ENCODE measurements at places on chromosomes 5 and 9. TPM values are rescaled to one million over a fixed set of nuclear protein-coding genes. Genes with fewer than 3 reads are reported as not detected.
A peak's percentile ranks its signal among the peaks of the same experiment; 100 is the strongest.

Gene PCDHGB1
- 8.9 TPM for total RNA-seq

- peak; percentile 68 for DNase-seq
These were observed 3.7 kb upstream of the SLC9A3 start for GRCh38 chr5:527646-528628.

DNA sequence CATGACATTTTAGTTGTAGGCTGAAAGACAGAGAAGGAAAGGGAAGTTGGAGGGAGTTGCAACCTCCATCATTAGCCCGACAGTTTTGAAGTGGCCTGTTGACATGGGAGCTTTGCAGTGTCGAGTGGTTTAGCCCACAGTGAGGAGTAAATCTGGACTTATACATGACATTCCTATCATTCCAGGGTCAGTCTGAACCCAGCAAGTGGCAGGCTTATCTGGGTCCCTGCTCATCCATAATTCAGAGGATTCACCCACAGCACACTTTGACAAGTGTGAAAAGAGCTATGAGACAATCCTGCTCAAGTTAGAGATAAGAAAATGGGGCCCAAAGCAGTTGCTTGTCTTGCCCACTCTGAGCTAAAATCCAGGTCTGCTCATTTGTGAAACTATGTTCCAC is 8.4 kb upstream of the TNC start:
- no peak for DNase-seq

DNA sequence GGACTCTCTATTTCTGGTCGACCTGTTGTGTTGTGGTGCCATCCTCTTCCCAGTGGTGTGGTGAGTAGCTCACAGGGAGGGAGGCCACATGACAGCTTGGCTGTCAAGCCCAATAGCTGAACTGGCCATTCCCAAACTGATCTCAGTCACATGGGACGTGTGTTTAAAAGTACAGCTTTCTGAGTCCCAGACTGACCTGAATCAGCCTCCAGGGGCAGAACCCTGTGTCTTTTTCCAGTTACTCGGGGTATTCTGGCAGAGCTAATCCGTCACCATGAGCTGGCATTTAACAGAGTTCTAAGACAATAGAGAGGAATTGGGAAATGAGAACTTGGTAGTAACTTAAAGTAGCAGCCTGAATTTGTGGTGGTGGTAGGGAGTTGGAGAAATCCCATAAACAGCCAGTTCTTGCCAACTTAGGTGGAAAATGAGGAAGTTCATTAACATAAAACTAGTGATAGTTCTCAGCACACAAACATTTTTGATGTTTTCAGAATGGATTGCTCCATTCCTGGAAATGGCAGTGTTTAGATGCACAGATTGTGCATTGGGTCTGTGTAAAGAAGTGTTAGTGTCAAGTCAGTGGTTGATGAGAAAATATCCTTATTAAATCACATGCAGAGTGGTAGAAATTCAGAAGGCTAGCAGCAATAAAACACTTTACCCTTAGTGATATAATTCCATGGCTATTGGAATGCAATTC is 50.9 kb downstream of the GPR107 start:
- DNase-seq: no peak

DNA sequence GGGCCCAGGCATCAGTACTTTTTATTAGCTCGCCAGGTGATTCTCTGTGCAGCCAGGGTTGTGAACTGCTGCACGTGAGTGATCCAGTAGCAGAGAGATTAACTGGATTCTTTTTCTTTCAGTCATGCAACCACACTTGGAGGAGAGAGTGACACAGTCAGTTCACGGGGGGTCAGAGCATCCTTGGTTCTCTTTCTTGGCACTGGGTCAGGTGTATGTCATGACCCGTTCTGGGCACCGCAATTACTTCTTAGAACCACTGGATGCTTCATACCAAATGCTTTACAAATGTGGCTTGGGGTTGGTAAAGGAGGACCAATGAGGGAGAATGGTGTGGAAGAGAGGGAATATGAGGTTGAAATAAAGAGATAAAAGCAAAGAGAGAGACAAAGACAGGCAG is 368.7 kb downstream of the MLLT3 start:
- no peak for DNase-seq

DNA sequence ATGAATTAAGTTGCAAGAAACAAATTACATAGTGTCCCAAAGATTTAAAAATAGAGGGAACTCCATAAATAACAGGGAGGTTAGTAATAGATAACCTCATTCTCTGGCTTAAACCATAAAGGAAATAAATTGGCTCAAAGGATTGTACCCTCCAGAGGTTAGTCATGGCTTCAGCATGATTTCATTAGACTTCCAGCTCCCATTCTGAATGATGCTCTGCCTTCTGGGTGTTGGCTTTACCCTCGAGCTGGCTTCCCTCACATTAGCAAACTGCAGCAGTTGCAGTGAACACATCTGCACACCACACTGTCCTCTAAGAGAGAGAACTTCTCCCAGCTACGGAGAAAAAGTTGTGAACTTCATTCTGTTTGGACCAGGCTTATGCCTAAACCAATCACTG is 70.4 kb downstream of the RGS7BP start:
- DNase-seq: no peak

DNA sequence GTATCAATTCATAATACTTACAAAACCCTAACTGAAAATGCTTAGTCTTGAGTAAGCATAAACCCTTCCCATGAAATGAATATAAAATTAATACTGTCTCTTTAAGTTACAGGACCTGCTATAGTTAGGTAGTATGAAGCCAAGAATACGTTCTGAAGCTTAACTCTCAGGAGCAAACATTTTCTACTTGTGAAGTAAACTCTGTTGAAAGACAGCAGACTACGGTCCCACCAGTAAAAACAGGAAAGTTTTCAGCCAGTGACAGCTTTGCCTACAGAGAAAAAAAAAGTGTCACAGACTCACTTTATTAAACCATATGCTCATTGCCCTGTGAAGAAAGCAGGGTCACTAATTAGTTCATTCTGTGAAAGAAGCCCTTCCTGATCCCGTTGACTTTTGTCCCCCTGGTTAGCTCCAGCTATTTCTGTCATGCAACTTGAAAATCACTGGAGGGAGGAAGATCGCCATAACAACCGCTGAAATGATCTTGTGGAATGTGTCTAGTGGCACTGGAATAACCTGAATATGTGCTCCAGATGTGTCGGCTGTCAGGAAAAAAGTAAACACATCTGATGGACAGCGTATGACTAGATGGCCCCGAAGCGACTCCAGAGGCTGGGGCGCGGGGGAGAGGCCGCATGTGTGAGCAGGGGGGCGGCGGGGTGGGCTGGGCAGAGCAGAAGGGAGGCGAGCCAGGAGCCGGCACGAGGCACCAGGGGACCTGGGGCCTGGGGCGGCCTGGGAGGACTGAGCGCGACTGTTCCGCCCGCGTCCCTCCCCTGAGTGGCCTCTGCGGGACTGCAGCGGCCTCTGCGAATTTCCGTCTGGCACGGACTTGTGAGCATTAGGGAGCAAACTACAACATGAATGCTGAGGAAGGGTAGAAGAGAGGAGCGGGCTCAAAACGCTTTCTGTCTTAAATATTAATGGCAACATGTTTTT is 41.9 kb downstream of the BNC2 start:
- peak; percentile 65 for DNase-seq

GRCh38 chr9:135033487-135033886 is 54.0 kb upstream of the OLFM1 start:
- no peak for DNase-seq

Gene INSYN2B
- 4.4 TPM for total RNA-seq

- DNase-seq: peak; percentile 65
These were observed 735 bp downstream of the DMRT3 start for GRCh38 chr9:976943-977837.

Gene APBA1
- 0.58 TPM for total RNA-seq

- peak; percentile 26 for DNase-seq
These were observed 18.8 kb downstream of the GLE1 start for GRCh38 chr9:128523199-128523925.

All from GM23338 (cell line).